Midbrain (tissue), 1 donor: ENCODE measurements at places on chromosomes 1 and 21.
A peak's percentile ranks its signal among the peaks of the same experiment; 100 is the strongest.

DNA sequence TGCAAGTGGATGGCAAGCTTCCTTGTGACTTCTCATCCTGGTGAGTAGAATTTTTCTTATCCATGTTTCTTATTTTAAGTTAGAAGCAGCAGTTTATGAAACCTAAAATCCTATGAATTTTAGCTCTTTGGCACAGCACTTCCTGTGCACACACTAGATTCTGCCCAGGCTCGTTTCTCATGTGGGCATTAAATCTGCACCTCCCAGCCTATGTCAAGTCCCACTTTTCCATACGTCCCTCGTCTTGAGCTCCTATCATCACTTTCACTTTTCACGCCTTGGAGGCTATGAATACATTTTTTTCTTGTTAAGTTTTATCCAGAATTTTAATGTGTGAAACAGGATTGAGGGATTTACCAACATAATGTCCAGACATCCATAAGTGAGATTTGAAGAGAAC lies 142.1 kb downstream of the MRPS6 start:
- DNase-seq: no peak

DNA sequence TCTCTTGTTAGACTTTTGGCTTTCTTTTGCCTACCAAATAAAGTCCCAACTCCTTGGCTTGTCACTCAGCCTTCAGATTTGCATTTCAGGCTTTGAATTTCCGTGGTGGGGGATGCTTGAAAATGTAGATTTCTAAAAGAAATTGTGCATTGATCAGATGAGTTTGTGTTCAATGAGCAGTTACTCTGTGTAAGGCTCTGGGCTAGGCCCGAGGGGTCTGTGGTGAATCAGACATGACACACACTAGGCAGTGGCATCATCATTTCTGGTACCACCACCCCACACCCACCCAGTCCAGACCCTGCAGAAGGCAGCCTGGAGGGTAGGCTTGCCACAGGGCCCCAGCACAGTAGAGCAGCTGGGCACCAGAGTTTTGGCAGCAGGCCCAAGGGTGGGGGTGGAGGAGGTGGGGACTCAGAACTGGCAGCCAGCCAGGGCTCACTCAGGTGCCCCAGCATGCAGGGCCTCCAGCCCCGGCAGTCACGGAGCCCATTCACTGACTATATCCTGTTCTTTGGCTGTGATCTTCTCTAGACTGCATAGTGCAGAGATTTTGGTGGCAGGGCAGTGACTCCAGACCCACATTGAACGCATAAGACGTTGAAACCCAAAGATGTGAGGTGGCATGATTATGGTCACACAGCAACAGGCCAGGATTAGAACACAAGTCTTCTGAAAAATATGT lies 97.2 kb upstream of the ARTN start:
- DNase-seq: peak; percentile 12

- DNase-seq: no peak
These were observed 3.0 kb downstream of the SLC19A1 start for GRCh38 chr21:45539046-45539795.

DNA sequence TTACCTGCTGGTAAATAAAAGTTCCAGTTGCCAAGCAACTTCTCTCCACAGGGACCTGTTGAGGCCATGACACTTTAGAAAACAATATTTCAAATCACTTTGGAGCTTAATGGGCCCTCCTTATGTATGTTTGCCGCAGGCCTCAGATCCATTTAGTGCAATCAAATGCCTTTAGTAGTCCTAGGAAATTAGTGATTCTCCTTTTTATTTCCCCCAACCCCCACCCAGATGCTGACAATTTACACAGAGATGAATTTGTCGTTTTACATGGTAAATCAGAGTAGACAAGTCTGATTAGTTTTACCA lies 83.6 kb downstream of the CLIC4 start:
- no peak for DNase-seq

DNA sequence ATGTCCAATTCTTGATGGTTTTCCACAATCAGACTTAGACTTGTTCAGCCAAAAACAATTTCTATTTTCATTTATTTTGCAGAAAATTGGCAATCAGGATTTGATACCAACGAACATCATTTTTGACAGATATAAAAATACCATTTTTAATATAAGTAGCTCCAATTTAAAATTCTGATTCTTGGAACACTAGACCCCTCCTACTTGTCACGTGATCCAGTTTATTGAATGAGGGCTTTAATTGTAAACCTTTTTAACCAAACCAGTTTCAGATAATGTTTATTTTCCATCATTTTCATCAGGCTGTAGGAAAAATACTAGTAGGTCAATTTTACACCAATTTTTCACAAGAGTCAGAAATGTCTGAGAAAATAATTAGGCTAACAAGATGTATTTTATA lies 607.2 kb upstream of the RGS18 start:
- DNase-seq: no peak

- no peak for DNase-seq
These were observed 31.0 kb downstream of the AZIN2 start for GRCh38 chr1:33111965-33112364.

DNA sequence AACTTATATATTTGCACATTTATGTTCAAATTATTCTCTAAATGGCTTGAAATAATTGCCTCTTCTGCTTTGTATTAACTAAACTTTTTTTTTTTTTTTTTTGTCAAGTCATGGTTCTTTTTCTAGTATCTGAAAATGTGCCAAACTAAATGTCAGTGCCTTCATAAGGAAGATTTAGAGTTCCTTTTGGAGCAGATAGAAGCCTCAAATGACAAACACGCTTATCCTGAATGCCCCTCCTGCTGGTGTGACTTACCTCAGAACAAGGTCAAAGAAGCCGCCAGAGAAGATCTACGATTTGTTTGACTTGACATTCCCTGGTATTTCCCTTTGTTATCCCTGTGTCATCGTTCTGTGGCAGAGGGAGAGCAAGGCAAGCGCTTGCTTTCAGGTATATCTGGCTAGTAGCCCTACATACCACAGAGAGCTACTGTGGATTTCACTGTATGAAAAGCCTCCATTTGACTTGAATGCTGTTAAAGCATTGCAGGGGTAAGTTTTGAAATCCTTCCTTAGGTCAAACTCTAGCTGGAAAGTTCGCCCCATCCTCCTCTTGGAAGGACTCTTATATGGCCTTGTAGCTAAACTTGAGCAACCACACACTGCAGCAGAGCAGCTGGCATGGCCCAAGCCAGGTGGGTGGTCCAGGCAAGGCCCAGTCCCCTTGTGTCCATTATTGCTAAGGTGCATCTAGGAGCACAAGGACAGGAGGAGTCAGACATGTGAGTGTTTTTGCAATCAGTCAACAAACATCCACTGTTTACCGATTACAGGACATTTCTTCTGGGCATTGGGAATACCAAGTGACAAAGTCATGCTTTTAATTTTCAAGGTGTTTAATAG lies 285.4 kb upstream of the USP25 start:
- DNase-seq: no peak

- DNase-seq: no peak
These were observed 453.0 kb downstream of the NEGR1 start for GRCh38 chr1:71829346-71829745.

GRCh38 chr1:101278238-101278637 lies 41.4 kb downstream of the S1PR1 start:
- DNase-seq: no peak

DNA sequence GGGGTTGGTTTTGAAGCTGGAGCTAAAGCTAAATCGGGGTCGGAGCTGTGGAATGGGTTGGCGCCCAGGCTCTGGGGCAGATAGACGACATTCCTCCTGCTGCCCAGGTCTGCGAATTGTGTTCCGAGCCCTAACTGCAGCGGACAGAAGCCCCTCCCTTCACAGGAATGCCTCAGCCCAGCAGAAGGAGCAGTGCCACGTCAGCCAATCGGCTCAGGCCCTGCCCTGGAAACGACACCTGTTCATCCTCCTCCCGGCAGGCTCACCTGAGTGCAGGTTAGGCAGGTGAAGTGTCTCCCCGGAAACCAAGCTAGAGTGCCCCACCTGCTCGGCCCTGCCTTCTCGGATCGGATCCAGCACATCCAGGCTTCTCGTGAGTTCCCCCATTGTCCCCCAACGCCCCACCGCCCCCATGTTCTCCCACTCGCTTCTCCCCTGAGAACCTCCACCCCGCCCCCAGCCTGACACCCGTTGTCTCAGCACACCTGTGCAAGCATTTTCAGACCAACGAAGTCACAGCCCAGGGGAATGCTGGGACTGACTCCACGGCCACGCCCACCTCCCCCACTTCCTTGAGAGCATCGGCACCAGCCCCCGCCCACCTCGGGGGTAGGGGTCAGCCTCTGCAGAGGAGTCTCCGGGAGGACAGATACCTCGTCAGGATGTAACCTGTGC lies 775 bp downstream of the TMEM125 start:
- DNase-seq: no peak

- no peak for DNase-seq
These were observed 141.7 kb upstream of the NRIP1 start for GRCh38 chr21:15206514-15206913.

DNA sequence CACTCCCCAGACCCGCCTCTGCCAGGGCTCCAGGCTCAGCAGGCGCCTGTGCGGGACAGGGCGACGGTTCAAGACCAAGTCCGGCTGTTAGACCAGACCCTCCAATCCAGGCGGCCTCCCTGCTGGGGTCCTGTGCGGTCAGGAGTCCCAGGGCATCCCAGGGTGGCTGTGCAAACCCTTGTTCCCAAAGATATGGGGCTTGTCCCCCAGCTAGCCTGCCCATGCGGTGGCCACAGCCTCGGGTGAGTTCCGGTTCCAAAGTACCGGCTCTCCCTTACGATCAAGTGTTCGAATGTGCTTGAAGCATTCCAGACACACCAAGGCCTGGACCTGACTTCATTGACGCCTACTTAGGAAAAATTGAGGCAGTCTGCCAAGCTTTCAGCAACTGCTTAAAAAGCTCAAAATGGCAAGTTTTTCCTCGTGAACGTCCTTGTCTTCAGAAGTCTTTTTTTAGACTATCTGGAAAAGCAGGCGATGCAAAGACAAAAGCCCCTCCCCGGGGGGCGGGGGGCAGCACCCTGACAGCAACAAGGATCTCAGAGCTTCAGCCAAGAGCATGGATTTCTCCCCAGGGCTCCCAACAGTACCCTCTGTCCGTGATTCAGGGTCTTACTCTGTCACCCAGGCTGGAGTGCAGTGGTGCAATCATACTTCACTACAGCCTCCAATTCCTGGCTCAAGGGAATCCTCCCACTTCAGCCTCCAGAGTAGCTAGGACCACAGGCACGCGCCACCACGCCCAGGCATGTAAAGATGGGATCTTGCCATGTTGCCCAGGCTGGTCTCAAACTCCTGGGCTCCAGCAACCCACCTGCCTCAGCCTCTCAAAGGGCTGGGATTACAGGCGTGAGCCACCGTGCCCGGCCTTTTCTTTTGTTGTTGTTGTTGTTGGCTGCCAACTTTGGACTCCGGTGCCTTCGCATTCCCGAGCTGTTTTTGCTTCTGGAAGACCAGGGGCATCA lies 2.3 kb downstream of the FAAP20 start:
- no peak for DNase-seq

GRCh38 chr1:4637616-4638344 lies 16.6 kb upstream of the AJAP1 start:
- DNase-seq: no peak

GRCh38 chr1:70504176-70504820 lies 93.2 kb downstream of the CTH start:
- no peak for DNase-seq

- no peak for DNase-seq
These were observed 11.4 kb downstream of the FGR start for GRCh38 chr1:27623327-27624212.

DNA sequence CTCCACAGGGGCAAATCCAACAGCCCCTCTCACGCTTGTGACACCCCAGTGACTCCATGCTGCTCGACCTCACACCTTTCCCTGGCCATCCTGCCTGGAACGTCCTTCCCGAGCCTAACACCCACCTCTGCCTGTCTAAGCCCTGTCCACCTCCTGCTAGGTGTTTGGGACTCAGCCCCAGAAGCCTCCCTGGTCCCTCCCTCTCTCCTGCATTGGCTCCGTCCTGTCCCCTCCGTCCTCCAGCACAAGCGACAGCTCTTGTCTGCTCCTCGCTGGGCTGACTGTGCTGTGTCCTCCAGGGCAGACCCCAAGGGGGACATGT lies 102.0 kb upstream of the IFFO2 start:
- DNase-seq: no peak

- no peak for DNase-seq
These were observed 323.0 kb upstream of the ADGRL2 start for GRCh38 chr1:81477710-81478109.

DNA sequence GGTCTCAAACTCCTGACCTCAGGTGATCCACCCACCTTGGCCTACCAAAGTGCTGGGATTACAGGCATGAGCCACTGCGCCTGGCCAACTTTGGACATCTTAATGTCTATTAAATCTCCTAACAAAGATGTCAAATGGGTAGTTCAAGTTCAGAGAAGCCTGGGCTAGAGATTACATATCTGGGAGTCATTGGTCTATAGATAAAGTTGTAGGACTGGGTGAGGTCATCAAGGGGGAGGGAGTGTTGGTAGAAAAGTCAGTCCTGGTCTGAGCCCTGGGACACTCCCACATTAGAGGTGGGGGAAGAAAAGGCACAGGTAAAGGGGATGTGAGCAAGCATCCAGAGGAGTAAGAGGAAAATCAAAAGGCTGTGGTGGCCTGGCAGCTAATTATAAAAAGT lies 6.6 kb downstream of the UBIAD1 start:
- DNase-seq: no peak

GRCh38 chr1:25906644-25907300 lies 553 bp upstream of the STMN1 start:
- DNase-seq: peak; percentile 23

GRCh38 chr1:53324321-53324720 lies 3.5 kb downstream of the LRP8 start:
- DNase-seq: no peak

DNA sequence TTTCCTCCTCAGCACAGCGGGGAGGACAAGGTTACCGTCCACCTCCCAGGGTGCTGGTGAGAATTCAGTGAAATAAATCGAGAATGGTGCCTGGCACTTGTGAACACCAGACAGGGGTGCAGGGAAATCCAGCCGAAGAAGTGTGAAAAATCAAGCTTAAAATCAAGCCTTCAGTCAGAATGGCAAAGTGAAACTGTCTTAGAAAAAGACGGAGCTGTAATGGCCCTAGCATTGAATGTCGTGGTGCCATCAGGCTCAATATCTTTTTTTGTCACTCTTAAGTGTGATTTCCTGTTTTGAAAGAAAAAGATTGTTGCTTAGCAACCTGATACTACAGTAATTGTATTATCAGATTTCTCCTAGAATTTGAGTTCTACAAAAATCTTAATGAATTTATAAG lies 22.1 kb downstream of the EDARADD start:
- no peak for DNase-seq

- DNase-seq: no peak
These were observed 25.5 kb upstream of the ZC3H12A start for GRCh38 chr1:37448691-37449417.
